ENCODE measurements at places on chromosomes 1 and 21.

GRCh38 chr1:164983023-164983650 lies 373.4 kb downstream of the LMX1A start:
- no peak for DNase-seq

GRCh38 chr1:68198752-68199151 lies 33.6 kb downstream of the WLS start:
- no peak for DNase-seq

DNA sequence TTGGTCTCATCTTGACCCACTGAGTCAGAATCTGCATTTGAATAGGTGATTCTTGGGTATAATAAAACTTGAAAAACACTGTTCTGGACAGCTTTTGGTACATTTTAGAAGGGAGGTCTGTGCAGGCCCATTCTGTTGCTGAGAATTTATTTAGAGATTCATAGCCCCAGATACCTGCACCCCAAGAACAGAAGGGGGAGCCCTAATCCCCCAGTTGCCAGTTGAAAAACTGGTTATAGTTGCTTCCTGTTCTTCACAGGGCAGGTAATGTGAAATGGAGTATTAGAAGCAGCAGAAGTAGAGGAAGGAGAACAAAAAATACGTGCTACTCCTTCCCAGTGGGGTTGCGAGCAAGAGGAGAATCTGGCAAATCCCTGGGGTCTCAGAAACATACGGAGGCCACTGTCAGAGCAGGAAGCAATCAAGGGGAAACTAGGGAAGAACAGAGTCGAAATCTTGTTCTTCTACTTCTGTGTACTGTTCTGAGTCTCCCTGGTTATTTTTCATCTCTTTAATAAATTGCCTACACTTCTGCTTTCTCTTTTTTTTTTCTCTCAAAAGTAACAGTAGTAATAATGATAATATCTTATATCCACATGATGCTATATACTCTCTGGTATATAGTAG lies 4.6 kb upstream of the CLCA2 start:
- no peak for DNase-seq

DNA sequence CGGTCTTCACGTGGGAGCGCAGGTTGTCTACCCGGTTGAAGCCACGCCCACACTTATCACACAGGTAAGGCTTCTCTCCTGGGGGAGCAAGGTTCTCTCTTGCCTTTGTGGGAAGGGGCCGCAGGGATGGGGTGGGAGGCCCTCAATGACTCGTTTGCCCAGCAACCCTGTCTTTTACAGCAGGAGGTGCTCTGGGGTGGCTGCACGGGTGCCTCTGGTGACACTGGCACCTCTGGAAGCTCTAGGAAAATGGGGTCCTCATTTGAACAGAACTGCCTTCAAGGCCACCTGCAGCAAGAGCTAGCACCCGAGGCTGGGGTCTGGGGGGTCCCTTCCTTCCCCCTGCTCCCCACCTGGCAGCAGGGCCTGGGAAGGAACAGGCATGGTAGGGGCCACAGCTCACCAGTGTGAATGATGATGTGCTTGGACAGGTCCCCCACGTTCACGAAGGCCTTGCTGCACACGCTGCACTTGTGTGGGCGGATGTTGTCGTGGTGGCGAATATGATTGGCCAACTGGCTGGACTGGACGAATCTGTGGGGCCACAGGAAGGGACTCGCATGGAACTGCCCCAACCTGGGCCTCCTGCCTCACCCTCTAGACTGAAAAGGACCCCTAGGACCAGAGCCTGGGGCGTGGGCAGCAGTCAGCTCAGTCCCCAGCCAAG lies 33.1 kb downstream of the ZBTB17 start:
- DNase-seq, result no peak

GRCh38 chr21:44927259-44927586 lies 6.5 kb upstream of the ITGB2 start:
- DNase-seq, result no peak

DNA sequence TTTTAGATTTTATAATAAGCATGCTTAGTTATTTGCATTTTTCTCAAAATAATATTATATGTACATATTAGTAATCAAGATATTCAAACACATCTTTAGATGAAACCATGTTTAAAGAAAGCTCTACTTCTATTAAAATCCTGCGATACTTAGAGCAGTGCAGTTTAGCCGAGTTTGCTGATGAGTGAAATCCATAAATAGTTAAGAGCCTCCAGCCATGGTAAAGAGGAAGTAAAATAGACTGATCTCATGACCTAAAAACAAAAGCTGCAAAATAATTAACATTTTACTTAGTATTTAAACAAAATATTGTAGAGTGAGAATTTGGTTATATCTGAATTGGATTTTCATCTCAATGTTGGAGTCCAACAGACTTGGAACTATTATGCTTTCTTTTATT lies 147.4 kb upstream of the NRIP1 start:
- DNase-seq, result no peak
